GM10248 (cell line): ENCODE measurements at places on chromosomes 2 and 18.
A peak's percentile ranks its signal among the peaks of the same experiment; 100 is the strongest.

DNA sequence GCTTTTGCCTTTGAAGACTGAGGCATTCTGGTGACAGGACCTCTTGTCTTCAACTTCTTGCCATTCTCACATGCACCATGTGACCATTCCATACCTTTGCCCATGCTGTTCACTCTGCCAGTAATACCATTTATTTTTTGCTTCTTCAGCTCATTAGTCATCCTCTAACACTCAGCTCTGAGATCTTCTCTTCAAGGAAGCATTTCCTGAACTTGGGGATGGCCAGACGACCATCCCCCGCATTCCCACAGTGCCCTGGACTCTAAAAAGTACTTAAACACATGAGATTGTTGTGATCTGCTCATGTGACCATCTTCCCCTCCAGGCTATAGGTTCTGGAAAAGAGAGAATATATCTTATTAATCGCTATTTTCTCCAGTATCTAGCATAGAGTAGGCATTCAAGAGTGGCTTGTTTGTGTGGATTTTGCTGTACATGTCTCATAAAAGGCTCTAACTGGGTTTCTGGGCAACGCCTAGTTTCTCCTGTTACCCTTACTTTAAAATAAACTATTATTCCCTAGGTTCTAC, 33.9 kb downstream of the PAX3 start:
- DNase-seq: no peak

- no peak for DNase-seq
Measured at GRCh38 chr18:22088996-22089640, 80.3 kb upstream of the GATA6 start.

GRCh38 chr2:167240671-167241070, 352.4 kb downstream of the XIRP2 start:
- no peak for DNase-seq

DNA sequence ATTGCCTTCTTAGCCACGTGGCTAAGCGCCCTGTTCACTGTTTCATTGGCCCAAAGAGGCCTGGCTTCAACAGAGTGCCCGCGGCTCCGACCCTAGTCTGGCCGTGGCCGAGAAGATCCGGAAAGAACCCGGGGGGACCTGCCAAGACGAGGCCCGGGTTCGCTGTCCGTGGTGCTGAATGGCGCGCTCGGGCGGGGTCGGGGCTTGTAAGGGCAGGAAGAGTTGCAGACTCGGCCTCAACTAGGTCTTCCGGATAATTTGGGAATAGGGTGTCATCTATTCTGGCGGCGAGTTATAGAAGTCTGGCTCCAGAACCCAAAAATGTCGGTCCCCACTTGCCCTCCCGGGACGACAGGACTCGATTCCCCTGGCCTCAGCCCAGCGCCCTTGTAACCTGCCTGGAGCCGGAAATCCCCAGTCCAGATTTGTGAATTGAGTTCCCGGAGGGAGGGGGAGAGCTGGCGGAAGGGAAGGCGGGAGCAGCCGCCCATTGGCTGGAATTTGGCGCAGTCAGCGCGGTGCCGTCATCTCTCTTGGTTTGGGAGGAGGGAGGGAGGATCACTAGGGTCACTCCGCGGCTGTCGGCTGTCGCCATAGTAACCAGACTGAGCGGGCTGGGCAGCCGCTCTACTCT, 3.5 kb downstream of the CDK5R2 start:
- no peak for DNase-seq

DNA sequence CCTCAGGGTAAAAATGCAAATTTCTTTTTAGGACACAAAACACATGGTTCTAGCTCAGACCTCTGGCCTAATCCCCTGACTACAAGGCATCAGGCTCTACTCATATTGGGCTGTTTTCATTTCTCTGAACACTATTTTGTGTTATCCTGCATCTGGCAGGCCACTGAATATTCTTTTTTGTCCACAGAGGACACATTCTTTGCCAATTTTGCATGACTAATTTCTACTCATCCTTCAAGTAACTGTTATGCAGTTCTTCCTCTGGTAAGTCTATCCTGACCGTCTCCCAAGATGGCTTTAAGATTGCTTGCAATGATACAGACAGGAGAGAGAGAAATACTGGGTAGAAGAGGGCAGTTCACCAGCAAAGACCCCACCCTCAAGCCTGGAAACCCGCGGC, 107.6 kb upstream of the RGPD4 start:
- no peak for DNase-seq

DNA sequence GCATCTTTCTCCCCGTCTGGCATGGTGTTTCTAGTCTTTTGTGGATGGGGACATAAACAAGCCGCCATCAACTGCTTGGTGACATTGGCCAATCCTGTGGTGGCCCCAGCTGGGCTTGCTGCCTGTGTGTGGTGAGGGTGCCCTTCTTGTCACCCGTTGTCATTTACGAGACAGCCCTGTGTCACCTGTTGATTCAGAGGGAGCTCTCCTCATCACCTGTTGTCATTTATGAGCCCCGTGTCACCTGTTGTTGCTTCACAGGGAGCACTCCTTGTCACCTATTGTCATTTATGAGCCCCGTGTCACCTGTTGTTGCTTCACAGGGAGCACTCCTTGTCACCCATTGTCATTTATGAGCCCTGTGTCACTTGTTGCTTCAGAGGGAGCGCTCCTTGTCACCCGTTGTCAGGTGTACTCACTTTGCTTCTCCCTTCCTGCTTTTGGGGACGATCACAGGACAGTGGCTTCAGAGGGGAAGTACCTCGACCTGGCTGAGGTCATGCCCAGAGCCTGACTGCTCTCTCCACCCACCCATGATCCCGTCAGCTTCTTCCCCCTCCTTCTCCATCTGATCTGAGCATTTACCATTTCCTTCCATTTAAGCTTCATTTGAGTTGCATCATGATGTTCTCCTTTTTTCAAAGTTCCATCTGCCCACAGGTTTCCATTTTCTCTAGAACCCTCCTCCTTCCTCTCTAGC, 29.1 kb downstream of the HPCAL1 start:
- peak; percentile 81 for DNase-seq

DNA sequence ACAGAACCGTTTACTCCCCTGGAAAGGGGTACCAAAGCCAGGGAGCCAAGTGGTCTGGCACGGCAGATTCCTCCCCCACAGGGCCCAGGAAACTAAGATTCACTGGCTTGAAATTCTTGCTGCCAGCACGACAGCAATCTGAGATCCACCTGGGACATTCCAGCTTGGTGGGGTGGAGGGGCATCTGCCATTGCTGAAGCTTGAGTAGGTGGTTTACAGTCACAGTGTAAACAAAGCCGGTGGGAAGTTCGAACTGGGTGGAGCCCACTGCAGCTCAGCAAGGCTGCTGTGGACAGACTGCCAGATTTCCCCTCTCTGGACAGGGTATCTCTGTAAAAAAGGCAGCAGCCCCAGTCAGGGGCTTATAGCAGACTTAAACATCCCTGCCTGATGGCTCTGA, 901.7 kb upstream of the LRRTM1 start:
- no peak for DNase-seq

DNA sequence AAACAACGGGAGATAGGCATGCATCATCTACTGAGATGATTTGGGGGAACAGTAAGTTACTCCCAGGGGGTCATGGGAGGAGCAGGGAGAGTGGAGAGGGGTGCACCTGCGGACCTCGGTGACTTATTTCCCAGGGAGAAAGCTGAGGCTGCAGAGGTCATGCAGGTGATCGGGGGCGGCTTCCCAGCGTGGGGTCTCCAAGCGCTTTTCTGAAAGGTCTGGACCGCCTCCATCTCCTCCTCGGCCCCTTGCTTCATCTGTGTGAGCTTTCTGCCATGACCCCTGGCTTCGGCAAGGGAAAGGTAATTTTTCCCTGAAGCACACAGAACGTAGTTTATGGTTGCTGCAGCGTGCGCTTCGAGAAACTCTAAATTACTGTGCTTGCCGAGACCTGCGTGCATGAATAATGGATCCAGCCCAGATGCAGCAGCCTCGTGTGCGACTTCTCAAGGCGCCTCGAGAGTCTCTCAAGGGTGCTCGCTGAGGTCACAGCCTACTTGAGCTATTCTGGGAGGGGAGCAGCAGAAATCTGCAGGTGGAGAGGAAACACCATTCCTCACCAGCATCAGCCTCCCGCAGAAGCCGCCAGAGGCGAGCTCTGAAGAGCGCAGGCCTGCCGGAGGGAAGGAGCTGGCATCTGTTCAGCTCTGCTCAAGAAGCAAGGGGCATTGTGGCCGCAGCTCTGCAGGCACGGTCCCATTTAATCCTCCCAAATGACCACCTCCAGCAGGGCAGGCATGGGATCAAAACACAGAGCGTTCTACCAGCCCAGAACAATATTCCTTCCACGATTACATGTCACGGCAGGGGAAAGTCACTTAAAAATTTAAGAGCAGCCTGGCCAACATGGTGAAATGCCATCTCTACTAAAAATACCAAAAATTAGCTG, 308.4 kb upstream of the MYT1L start:
- DNase-seq: no peak

DNA sequence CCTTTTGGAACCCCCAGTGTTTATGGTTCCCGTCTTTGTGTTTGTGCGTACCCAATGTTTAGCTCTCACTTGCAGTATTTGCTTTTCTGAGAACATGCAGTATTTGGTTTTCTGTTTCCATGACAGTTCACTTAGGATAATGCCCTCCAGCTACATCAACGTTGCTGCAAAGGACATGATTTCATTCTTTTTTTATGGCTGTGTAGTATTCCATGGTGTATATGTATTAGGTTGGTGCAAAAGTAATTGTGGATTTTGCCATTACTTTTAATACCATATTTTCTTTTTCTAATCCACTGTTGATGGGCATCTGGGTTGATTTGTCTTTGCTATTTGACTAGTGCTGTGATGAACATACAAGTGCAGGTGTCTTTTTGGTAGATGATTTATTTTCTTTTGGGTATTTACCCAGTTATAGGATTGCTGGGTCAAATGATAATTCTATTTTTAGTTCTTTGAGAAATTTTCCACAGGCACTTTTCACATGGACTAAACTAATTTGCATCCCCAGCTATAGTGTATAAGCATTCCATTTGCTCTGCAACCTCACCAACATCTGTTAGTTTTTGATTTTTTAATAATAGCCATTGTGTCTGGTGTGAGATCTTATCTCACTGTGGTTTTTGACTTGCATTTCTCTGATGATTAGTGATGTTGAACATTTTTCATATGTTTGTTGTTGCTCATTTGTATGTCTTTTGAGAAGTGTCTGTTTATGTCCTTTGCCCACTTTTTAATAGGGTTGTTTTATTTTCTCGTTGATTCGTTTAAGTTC, 63.6 kb downstream of the CERS6 start:
- no peak for DNase-seq

DNA sequence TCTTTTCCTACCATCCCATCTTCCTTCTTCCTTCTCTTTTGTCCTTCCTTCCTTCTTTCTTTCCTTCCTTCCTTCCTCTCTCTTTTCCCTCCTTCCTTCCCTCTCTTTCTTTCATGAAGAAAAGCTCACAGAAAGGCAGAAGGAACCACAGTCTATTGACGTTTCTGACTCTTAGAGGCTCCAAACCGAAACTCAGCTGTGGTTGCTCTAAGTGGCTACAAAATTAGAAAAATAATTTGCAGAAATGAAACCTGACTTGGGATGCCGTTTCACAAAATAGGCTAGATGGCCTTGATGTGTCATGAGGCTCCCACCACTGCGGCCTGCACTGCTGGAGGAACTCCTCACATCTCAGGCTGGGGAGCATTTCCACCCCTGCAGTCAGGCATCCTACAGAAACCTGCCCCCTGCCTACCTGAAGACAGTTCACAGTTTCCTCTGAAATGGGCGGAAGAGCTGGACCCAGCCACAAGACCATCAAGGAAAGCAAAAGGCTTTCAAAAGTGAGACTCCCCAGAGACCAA, 165.6 kb downstream of the SMAD7 start:
- DNase-seq: peak; percentile 88

- DNase-seq: no peak
Measured at GRCh38 chr2:120348134-120348736, 2.3 kb downstream of the INHBB start.

DNA sequence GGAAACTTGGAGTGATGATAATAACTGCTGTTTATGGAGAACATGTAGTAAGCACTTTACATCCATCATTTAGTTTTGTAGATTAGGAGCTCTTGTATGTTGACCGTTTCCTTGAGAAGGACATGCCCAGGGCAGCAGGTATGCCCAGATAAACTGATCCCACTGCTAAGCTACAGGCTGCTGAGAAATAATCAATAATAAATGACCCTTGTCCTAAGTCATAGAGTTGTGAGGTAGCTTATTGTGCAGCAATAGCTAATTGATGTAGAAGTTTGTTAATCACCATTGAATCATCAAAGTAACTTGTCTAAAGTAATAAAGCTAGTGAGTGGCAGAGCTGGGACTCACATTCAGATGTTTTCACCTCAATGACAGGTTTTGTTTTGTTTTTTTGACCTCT, 287.2 kb upstream of the CYRIA start:
- no peak for DNase-seq

- DNase-seq: no peak
Measured at GRCh38 chr2:98875081-98875728, 60.8 kb downstream of the CRACDL start.

- no peak for DNase-seq
Measured at GRCh38 chr18:80132180-80132812, 23.2 kb downstream of the ADNP2 start.

- no peak for DNase-seq
Measured at GRCh38 chr18:38456253-38456652, 890.7 kb upstream of the CELF4 start.

DNA sequence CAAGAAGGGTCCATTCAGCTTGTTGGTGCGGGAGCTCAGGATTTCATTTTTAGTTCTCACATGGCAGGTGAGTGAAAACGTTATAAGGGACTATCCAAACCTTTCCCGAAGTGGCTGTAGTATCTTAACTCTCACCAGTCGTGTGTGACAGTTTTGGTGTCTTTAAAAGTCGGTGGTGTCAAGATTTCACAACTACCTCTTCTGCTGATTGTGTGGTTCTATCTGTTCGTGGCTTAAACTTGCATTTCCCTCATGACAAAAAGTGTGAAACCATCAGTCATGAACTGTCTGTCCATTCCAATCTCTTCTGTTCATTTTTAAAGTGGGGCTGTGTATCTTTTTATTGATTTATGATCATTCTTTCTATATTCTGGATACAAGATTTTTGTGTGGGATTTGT, 3.8 kb upstream of the AQP12B start:
- peak; percentile 14 for DNase-seq

DNA sequence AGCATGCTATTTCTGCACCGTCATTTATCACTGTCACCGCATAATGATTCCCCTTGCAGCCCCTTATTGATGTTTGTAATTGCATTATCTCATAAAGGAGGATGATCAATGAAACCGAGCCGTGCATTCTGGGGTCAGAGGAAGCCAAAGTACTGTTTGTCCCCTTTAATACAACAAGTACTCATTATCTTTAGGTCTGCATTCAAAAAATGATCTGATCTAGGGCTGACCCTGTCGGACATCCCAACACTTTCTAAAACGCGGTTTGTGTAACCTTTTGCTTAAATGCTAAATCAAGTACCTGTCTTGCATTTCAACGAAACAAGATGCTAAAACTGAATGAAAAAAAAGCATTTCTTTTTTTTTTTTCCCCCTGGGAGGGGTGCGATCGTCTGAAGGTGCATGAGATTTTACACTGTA, 143.8 kb downstream of the MEIS1 start:
- DNase-seq: no peak

DNA sequence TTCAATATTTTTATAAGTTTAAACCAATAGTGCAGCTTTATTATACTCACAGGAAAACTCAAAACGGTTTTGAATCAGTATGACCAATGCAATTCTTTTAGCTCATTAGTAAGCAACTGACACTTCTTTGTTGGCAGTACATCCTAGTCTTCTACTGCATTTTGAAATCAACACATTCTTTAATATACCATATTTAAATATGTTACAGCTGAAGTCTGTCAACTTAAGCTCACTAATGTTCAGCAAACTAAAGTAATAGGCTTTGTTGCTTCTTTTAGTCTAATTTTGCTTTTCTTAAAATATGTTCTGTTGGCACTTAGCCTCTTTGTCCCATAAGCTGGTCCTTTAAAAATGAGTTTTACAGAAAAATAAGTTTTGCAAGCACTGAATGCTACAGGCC, 55.4 kb upstream of the CCBE1 start:
- no peak for DNase-seq
